Fibroblast of skin of left quadriceps (primary cell): ENCODE measurements at places on chromosomes 12 and 14.

GRCh38 chr12:133135747-133136146, 5.3 kb downstream of the ZNF10 start:
- no peak for DNase-seq

DNA sequence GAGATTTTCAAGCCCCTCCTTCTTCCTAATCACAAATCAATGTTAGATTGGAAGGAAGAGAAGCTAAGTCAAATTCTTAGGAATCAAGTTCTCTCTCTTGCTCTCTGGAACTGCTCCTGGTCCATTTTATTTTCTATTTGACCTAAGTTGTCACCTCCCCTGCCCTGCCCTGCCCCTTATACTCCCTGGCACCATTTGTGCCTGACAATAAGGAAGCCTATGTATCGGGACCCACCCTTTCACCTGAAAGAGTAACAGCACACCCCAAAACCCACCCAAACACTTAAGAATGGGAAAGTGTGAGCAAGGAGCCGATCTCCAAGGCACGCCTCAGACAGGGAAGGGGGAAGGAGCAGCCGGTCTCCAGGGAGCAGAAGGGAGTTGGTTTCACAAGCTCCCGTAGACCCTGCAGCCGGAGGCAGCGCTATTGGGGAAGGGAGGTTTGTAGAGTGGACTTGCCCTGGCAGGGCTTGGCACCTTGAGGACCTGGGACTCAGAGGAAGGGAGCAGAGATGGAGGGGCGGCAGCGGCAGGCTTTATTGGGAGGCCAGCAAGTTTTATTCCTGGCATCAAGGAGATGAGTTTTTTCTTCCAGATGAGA, 1.6 kb downstream of the LRRC74A start:
- no peak for DNase-seq

- DNase-seq, result peak; percentile 96
These were observed 369.1 kb downstream of the NPAS3 start for GRCh38 chr14:33307691-33308251.

GRCh38 chr12:69431591-69432222, 38.5 kb upstream of the FRS2 start:
- no peak for DNase-seq

- no peak for DNase-seq
These were observed 465.4 kb upstream of the FOXG1 start for GRCh38 chr14:28301179-28301578.

DNA sequence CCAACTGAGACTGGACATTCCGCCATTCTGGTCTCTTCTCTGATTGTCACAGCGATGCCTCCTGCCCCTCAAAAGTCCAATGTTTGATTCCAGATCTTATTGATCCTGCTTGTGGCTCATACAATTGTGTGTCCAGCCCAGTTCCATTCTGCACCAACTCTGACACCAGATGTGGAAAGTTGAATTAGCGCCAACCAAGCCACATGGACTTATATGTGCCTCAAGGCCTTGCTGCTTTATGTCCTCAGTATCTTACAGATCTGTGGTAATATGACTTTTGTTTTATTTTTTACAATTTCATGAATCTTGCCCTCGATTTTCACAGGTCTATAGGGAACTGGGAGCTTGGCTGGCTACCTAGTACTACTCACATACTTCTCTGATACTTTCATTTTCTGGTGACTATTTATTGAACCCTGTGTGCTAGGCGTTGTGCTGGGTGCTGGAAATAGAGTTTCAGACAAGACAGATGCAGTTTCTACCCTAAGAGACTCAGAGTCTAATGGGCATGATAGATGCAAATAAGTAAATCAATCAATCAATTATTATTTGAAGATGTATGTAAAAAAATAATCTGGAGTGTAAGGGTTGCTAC, 472.0 kb downstream of the TMTC2 start:
- no peak for DNase-seq

DNA sequence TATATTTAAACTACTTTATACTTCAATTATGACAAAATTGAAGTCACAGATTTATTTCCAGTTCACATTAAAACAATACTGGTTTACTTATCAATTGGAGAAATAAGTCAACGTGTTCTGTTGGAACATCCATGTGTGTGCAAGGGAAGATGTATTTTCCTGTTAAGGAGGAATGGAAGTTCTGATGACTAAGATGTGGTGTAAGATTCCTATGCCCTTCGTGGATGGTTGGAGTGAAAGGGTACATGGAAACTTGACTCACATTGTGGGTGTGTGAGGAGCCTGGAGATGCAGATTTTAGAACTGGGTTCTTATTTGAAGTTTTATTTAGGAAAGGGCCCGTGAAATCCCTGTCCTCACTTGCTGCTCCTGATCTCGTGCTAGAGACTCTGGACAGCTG, 95.3 kb downstream of the CATSPERB start:
- no peak for DNase-seq

DNA sequence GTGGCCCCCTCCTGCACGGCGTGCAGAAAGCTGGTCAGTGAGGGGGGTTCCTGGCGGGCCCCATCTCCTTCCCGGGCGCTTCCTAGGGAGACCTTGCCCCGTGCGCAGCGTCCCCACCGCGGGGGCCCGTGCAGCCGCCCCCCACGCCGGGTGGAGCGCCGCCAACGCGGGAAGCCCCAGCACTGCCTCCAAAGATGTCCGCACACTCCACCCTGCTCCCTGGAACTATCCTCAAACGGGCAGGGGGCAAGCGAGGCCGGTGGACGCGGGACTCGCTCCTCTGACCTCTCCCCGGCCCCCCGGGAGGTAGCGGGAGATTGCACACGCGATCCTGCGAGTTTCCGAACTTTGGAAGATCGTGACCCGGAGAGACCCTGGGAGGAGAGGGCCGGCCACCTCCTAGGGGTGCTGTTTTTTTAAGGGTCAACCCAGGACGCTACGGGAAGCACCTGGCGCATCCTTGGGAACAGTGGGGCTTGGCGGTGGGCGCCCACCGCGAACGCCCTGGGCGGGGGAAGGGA, 1.5 kb upstream of the FZD10 start:
- no peak for DNase-seq

- no peak for DNase-seq
These were observed 276.2 kb upstream of the RTL1 start for GRCh38 chr14:101179691-101180211.

DNA sequence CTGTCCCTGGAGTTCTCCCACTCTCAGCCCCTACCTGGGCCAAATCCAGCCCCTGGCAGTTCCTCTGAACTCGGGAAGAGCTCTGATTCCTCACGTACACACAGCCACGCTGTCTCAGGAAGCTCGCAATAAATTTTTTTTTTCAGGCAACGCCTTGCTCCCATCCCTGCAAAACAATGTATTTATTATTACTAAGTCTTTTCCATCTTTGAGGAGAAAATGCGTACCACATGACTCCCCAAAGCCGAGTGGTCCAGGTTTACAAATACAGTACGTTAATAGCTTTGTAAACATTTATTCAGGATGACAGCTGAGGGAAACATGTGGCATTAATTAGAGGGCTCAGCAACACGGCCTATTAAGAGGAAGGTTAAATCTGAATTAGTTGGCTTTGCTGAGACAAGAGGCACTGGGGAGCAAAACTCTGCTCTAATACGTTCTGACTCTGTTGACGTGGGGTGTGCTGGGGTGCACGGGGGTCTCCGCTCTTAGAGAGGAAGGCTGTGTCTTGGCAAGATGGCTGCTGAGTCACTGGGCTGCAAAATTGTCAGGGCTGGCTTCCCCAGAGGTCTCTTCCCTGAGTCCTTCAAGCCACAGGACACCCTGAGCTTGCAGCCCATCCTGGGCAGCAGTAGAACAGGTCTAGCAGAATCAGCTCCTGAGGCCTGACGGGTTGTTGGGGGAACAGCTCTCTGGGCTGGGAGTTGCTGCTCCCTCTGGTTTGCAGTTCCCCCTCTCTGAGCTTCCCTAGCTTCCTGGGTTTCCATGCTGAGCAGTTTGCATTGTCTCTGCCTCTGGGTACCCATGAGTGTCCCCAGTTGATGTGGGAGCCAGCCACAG, 185.2 kb upstream of the TBX3 start:
- peak; percentile 84 for DNase-seq

- DNase-seq, result no peak
These were observed 283.5 kb upstream of the RGS6 start for GRCh38 chr14:71648725-71649124.

DNA sequence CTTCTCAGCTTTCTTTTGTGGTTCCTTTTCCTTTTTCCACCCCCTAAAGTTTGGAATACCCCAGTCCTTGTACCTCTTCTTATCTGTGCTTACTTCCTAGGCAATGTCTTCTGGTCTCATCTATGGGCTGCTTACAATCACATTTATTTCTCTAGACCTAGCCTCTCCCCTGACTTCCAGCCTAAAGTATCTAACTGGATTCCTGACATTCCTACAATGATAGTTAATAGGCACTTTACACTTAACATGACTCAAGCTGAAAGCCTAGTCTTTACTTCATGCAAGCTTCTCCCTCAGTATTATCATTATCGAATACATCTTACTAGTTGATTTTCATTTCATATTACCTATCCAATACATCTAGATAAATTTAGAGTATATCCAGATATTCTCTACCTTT, 21.2 kb downstream of the CLECL1 start:
- peak; percentile 3 for DNase-seq

GRCh38 chr14:40447017-40447416, 1014.8 kb upstream of the FBXO33 start:
- DNase-seq, result no peak

DNA sequence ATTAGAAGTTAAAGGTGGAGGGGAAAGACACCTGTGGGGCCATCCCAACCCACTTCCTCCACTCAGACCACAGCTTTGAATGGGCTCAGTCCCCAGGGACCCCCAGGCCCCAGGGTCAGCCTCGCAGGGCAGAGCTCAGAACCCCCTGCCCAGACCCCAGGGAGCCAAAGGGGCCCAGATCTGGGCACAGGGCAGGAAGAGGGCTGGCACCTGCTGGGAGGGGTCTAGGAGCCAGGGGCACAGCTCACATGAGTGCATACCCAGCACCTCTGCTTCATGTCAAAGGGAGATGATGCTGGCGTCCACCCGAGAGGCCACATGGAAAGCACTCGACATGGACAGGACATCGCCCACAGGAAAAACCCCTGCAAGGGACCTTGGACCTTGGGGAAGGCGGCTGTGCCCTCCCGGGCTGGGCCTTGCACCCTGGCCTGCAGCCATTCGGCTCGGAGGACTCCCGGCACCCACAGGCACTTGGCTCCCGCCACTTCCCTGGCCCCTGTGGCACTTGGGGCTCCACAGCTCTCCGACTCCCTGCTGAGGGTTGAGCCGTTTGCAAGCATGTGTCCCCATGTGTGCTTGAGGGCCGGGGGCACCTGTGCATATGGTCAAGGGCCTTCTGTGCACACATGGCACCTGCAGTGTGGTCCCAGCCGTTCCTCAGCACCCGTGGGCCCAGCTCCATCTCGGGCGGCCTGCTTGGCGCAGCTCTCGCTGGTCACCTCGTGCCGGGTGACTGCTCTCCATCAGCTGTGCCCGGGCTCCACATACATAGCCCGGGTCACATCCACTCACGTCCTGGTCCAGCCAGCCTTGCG, 7.8 kb upstream of the AMN start:
- DNase-seq, result no peak

GRCh38 chr14:73714656-73715081, 485 bp upstream of the PNMA1 start:
- no peak for DNase-seq

- no peak for DNase-seq
These were observed 36.4 kb downstream of the PPM1H start for GRCh38 chr12:62898526-62898925.

DNA sequence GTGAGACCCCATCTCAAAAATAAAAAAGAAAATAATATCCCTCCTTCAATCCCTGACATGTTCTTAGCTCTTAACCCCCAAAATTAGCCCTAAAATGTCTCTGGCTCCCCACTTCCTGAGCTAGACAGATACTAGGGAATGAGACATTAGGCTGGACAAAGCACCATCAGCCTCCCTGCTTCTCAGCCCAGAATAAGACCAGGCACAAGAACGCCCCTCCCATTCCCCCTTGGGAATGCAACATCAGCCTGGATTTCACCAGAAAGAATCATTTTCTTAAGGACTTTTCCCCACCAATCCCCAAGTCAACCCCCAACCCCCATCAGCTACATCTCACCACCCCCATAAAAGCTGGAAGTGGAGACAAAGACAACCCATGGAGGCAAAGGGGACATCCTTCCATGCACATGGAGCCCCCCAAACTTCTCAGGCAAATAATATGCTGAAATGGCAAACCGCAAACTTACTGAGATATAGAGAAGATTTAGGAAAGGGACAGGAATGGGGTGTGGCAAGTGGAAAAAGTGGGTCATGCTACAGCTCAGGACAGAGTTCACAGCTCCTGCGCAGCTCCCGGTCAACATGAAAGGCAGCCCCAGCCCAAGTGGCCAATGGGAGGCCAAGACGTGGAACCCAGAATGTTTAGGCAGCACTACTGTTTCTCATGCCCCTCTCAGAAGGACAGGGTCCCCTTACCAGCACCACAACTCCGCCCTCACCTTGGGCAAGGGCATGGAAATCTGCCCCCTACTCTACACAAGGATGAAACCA, 2.7 kb downstream of the CHD4 start:
- no peak for DNase-seq

DNA sequence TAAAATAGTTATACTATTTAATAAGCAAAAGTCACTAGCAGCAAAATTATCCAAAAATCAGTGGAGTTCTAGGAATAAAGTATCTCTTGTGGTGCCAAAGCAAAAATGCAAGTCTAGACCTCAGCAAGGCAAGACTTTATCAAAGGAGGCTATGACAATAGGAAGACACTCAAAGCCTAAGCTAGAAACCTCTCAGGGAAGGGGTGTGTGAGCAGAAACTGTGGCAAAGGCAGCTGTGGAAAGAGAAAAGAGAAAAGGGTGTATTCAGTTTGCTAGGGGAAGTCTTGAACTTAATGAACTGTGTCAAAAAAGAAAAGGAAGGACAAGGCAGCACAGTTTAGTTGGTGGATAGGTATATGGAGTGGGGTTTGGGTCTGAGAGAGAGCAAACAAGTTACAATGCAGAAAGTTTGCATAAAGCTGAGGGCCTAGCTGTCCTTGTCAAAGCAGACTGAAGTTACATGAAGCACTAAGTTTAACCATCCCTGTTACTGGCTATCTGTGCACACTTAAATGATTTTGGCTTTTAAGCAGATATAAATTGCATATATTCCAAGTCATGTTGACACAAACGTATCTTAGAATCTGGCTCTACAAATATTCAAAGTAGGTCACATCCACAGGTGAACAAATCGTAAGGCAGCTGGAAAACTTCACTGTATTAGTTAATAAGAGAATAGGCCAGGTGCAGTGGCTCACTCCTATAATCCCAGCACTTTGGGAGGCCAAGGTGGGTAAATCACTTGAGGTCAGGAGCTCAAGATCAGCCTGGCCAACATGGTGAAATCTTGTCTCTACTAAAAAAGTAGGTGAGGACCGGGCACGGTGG, 31.0 kb upstream of the AMN1 start:
- DNase-seq, result no peak

DNA sequence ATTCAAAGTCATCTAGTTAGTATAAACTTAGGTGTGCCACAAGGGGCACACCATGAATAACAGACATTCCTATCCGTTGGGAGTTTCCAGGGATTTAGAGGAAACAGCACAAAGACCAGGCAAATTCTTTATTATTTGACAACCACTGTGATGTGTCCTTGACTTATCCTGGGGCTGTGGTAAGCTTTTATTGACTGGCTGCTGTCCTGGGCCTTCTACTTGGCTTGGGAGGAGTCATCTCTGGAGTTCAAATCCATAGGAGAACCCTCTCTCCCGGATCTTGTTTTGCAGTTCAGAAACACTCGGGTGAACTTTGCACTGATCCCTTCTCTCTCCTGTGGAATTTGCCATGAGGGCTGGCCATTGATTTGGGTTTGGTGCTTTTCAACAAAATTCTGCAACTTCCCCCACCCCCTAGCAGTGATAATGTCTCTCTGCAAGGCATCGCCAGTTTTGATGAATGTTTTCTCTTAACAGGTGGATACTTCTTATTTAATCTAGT, 136.3 kb downstream of the ADCK1 start:
- no peak for DNase-seq

GRCh38 chr14:55382483-55382882, 29.1 kb downstream of the ATG14 start:
- no peak for DNase-seq

GRCh38 chr14:75126679-75127473, at the start of gene NEK9:
NEK9 (minus strand) TSS chr14:75127048; CDS start chr14:75126921, 127 bp downstream.
- peak; percentile 62 for DNase-seq
